ENCODE measurements at places on chromosomes 12 and 14.

DNA sequence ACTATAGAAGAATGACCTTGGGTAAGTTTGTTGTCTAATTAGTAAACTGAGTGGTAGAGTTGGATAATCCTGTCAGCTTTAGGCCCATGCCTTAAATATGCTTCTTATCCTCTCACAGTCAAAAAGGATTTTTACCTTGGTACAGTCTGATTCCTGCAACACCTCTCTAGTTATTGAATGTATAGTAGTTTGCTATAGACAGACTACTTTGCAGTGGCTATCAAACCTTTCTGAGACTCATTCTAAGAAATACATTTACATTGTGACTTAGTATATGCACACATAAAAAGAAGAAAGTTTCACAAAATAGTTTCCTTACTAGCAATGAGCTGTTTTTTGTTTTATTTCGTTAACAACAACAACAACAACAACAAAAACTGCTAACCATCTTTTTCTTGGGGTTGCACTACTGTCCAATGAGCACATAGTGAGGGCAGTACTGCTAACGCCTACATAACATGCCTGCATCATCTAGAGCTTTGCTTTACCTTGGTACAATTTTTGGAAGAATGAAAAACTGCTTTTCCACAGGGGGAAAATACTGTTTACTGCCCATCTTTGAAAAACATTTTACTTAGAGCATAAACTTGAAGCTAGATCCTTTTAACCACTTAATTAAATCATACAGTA, 28.5 kb downstream of the WNK1 start:
- DNase-seq, result no peak

DNA sequence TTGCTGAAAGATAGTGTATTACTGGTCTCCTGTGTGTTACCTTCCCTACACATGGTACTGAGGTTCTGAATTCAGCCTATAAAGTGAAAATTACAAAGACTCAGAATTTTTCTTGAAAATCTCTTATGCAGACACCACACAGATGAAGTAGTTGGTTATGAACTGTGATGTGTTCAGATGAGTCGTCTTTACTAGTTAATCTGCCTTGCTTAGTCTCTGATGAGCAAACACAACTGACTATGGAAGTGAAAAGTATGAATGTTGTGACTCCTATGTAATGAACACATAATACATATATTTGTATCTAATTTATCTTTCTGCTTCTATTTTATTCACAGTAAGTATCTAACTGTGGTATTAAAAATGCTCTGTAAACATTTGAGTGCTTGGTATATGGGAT, 4.7 kb downstream of the MTERF2 start:
- DNase-seq, result no peak

GRCh38 chr14:93909429-93910128, 17.6 kb upstream of the FAM181A start:
- no peak for DNase-seq

GRCh38 chr12:55446326-55446725, 2.5 kb downstream of the OR6C2 start:
- DNase-seq, result no peak

DNA sequence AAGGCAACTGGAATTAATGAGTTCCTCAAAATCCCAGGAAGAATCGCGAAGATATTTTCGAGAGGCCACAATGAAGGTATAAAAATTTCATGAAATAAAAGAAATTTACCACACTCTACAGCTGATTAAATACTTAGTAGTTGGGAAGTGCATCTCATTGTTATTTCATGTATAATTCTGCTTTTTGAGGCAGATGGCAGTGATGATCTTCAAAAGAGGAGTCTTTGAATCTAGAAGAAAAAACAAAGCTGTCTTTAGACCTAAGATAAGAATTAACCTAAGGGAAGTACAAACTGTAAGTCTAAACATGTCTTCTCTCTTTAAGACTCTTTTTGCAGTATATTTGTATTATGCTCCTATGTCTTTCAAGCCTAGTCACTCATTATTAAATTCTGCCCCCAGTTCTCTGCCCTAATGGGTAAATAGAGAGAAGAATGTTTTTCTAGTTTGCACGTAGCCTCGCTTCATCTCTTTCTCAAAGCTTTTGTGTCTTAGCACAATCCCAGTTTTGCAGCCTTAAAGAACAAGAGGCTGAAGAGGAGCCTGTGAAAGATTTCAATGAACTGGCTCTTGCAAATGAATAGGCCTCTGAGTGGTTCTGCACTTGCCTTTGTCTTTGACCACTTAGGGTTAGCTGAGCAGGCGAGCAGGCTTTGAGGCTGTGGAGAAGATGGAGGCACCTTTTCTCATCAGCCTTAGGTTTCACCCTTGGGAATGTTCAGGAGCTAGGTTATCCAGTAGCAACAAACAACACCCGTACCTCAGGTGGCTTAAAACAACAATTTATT, 32.7 kb downstream of the CFAP54 start:
- no peak for DNase-seq

DNA sequence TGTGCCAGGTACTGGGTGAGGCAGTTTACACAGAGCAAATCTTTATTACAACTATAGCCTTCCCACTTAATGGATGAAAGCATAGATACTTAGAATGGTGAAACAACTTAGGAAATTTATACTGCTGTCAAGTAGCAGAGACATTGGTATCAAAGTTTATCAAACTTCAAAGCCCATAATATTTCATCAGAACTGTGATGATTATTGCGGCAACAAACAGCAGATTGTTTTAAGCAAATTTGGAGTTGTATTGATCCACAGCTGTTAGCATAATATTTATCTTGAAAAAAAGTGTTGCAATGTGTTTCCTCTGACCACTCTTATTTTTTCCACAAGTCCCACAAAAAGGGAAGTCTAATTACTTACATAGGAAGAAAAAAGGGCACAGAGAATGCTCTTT, 2.0 kb upstream of the SLCO1B3 start:
- no peak for DNase-seq

Measured in esophagus squamous epithelium (tissue), 5 donors.